ENCODE measurements at places on chromosomes 11 and 22.

DNA sequence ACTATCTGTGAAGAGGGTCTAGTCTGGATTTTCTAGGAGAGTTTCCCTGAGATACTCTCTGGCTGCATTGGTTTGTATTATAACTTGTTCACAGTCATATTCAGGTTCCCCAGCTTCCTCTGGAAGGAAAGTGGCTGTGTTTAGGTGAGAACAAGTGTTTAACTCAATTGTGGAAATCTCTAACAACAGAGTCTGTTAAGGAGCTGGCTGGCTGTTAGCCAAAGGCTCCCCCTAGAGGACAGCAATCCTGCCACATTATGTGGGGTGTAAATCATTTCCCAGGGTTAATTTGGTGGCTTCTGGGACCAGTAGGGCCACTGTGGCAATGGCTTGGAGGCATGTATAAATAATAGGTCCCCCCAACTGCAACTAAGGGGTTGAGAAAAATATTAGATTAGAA, 18.4 kb downstream of the MS4A6E start:
- DNase-seq, result peak; percentile 19
- H3K27me3 ChIP-seq, result peaks cover 6% of the 10 kb centered on the region
- H3K36me3 ChIP-seq, result no peaks in the 10 kb centered on the region
- H3K4me1 ChIP-seq, result no peaks in the 10 kb centered on the region
- H3K4me3 ChIP-seq, result no peak overlapping the region

DNA sequence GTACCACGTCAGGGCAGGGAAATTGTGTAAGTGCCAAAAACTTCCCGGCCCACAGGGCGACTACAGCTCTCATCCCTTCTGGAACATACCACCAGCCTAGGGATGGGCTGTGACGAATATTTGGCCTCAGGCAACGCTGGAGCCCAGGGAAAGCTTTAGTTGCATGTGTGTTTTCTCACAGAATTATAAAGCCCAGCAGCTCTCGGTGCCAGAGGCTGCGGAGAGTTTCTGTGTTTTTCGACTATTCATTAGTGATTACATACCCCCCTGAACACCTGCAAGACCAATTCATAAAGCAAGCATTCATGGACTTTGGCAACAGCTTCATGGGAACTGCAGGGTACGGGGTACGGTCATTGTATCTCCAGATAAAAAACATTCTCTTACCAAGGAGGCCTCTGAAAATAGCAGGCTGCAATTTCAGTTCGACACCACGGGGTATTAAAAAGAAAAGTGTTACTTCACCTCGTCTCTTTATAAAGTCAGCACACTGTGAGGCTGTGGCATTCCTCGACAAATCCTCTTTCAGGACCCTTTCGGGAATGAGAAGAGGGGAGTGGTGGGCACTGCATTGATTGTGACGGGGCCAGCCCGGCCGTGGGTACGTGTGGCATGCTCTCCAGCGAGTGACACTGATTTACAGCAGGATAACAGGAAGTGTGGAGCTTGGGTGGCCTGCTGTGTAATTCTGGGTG, 243.6 kb upstream of the SORL1-AS1 start:
- no peak for DNase-seq
- H3K4me1 ChIP-seq, result no peaks in the 10 kb centered on the region
- no peak overlapping the region for H3K27ac ChIP-seq
- H3K4me3 ChIP-seq, result no peak overlapping the region

GRCh38 chr11:122853971-122854446, 15.7 kb downstream of the CRTAM start:
- H3K4me1 ChIP-seq, result peaks cover 24% of the 10 kb centered on the region
- no peaks in the 10 kb centered on the region for H3K36me3 ChIP-seq
- no peak overlapping the region for H3K4me3 ChIP-seq
- no peak overlapping the region for H3K27ac ChIP-seq

GRCh38 chr11:16853859-16854258, 115.4 kb downstream of the C11orf58 start:
- H3K4me1 ChIP-seq, result no peaks in the 10 kb centered on the region
- no peaks in the 10 kb centered on the region for H3K36me3 ChIP-seq

- peaks cover 29% of the 10 kb centered on the region for H3K4me1 ChIP-seq
- H3K4me3 ChIP-seq, result no peak overlapping the region
- no peaks in the 10 kb centered on the region for H3K36me3 ChIP-seq
- no peak for DNase-seq
- H3K27ac ChIP-seq, result no peak overlapping the region
- peaks cover 7% of the 10 kb centered on the region for H3K27me3 ChIP-seq
Measured at GRCh38 chr11:45094958-45095690, 51.3 kb upstream of the PRDM11 start.

- H3K27ac ChIP-seq, result no peak overlapping the region
- H3K27me3 ChIP-seq, result no peaks in the 10 kb centered on the region
- no peak for DNase-seq
Measured at GRCh38 chr11:75826461-75827230, 11.6 kb downstream of the UVRAG start.

Data from CD4-positive, alpha-beta T cell (primary cell).